ENCODE measurements at places on chromosomes 1 and 21. TPM values are rescaled to one million over a fixed set of nuclear protein-coding genes. Genes with fewer than 3 reads are reported as not detected.
A peak's percentile ranks its signal among the peaks of the same experiment; 100 is the strongest.

DNA sequence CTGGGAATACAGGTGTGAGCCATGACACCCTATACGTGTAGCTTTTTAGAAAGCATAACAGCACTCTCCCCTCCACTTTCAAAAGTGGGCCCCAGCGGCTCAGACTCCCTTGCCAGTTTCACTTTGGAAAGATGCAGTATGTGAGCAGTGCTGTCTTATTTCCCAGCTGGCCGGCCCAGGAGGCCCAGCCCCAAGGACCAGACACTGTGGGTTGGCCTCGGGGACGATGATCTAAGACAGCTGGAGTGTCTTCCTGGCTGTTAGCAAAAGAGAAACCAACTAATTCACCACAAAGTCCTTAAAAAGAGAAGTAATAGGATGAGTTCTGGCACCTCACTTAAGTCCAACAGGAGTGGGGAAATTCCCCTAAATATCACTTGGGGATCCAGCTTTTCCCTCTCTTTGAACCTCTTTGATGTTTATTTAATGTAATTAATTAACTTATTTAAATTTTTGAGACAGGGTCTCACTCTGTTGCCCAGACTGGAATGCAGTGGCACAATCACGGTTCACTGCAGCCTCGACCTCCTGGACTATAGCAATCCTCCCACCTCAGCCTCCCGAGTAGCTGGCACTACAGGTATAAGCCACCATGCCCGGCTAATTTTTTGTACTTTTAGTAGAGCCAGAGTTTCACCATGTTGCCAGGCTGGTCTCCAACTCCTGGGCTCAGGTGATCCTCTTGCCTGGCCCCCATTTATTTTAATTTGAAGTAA is 17.6 kb upstream of the CLIC4 start:
- H3K4me3 ChIP-seq, result no peak overlapping the region
- H3K36me3 ChIP-seq, result no peaks in the 10 kb centered on the region
- peaks cover 11% of the 10 kb centered on the region for H3K4me1 ChIP-seq
- no peaks in the 10 kb centered on the region for H3K27me3 ChIP-seq
- H3K27ac ChIP-seq, result no peak overlapping the region

DNA sequence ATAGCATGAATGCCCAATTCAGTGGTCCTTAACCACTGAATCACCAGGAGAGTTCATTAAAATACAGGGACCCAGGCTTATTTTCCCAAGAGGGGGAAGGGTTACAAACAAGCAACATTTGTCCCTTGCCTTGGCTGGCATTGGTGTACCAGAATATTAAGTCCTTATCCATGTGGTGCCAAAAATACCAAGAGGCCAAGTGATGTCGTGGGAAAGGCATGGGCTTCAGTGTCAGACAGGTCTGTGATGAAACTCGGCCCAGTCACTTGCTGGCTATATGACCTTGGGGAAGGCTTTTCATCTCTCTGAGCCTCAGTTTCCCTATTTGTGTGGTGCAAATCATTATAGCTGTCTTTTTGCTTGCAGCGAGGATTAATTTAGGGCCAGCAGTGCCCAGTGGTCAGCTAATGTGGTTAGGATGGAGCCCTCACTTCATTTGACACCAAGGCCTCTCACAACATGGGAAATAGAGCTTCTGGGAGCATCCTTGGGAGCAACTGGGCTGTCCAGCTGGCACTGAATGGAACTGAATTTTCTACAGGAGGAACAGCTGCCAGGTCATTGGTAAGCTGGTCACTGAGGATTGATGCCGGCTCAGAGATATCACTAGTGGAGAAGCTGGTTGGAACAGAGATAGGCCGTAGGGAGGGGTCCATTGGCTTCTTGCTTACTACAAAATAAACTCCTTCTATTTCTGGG is 77.2 kb upstream of the PPP2R5A start:
- H3K27me3 ChIP-seq, result no peaks in the 10 kb centered on the region
- no peak overlapping the region for H3K4me3 ChIP-seq
- DNase-seq, result no peak
- H3K4me1 ChIP-seq, result peaks cover 7% of the 10 kb centered on the region

DNA sequence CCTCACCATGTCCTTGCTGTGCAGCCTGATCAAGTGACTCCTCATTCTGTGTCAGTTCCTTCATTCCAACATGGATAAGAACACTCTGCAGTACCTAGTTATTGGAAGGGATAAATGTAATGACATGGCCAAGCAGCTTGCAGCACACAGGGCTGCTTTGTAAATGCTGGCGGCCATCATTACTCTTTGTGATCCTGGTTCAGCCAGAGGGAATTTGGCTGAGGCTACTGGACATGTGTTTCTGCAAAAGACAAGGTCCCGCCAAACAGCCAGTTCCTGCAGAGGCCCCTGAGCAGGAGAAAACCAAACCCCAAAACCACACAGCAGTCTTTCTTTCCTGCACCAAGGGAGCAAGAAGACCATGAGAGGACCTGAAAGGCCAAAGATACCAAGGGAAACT is 495.8 kb downstream of the AJAP1 start:
- H3K4me1 ChIP-seq, result no peaks in the 10 kb centered on the region
- no peak overlapping the region for H3K4me3 ChIP-seq
- H3K27ac ChIP-seq, result no peak overlapping the region
- H3K36me3 ChIP-seq, result no peaks in the 10 kb centered on the region
- H3K27me3 ChIP-seq, result no peaks in the 10 kb centered on the region
- no peak for DNase-seq

GRCh38 chr1:163730411-163730821 is 408.7 kb downstream of the NUF2 start:
- DNase-seq, result no peak
- H3K27ac ChIP-seq, result no peak overlapping the region
- H3K4me3 ChIP-seq, result no peak overlapping the region
- peaks cover 13% of the 10 kb centered on the region for H3K27me3 ChIP-seq
- H3K36me3 ChIP-seq, result no peaks in the 10 kb centered on the region
- no peaks in the 10 kb centered on the region for H3K4me1 ChIP-seq

GRCh38 chr1:6985549-6986276 is 200.5 kb downstream of the CAMTA1 start:
- H3K4me3 ChIP-seq, result no peak overlapping the region
- H3K27ac ChIP-seq, result no peak overlapping the region

DNA sequence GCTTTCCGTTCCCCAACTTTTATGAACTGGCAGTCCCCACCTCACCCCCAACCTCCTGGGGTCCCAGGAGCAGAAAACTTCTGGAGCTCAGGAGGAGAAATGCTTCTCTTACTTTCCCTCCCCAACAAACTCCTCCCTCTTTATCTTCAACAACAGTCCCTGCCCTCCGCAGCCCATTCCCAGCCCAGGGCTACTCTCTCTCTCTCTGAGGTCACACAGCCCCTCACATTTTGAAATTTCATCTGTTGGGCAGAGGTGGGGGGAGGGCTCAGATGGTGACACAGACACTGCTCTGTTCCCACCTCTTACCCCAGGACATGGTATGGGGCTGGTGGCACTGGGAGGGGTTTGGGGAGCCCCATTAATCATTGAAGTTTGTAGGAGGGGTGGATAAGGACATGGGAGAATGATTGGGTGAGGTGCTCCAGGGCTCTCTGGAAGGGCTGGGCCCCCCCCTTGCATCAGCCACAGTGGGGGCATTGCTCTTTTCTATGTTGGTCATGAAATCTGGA is 6.0 kb downstream of the PIK3CD start:
- no peak for DNase-seq
- H3K4me3 ChIP-seq, result no peak overlapping the region
- no peaks in the 10 kb centered on the region for H3K36me3 ChIP-seq
- no peak overlapping the region for H3K27ac ChIP-seq
- H3K27me3 ChIP-seq, result peaks cover 19% of the 10 kb centered on the region

DNA sequence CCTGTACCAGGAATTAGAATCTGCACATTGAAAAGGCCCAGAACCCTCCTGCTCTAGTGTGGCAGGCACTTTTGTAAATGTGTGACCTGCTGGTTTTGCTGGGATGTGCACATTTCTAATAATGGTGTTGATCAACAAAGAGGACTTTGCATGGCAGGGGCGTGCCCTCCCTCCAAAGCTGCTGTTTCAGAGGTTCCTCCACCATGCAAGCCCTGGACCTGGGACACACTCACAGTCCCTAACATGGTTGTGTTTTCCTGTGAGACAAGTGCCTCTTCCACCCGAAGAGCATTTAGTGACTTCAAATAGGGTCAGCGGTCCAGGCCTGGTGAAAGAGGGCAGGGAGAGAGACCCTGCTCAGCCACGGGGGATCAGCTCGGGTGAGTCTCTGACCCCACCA is 28.1 kb downstream of the TENT5C start:
- no peaks in the 10 kb centered on the region for H3K27me3 ChIP-seq
- H3K4me1 ChIP-seq, result peaks cover 5% of the 10 kb centered on the region
- no peaks in the 10 kb centered on the region for H3K36me3 ChIP-seq
- H3K4me3 ChIP-seq, result no peak overlapping the region
- DNase-seq, result no peak

- H3K4me3 ChIP-seq, result no peak overlapping the region
- no peaks in the 10 kb centered on the region for H3K36me3 ChIP-seq
- H3K27ac ChIP-seq, result no peak overlapping the region
- DNase-seq, result no peak
- H3K4me1 ChIP-seq, result peaks cover 8% of the 10 kb centered on the region
Observed at GRCh38 chr1:21292984-21293536, 2.8 kb upstream of the ECE1 start.

GRCh38 chr1:162316187-162316586 is 60.5 kb downstream of the SPATA46 start:
- no peak for DNase-seq
- no peaks in the 10 kb centered on the region for H3K27me3 ChIP-seq
- no peaks in the 10 kb centered on the region for H3K36me3 ChIP-seq
- H3K4me3 ChIP-seq, result no peak overlapping the region
- H3K27ac ChIP-seq, result no peak overlapping the region

DNA sequence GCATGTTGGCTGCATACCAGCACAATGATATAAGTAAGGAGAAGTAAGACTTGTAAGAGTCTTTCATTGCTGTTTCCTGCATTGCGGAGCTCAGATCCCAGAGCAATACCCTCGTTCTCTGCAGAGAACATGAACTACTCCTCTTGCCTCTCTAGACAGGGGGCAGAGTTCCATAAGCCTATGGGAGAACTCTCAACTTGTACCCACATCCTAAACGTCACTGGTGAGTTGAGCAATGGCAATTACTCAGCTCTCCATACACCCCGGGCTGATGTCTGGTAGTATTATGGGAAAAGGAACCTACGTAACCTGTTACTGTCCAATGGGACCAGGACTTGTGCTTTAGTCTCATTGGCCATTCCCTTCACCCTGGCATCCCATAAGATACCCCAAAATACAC is 27.3 kb upstream of the ZNF496 start:
- H3K27ac ChIP-seq, result no peak overlapping the region
- H3K4me1 ChIP-seq, result peaks cover 19% of the 10 kb centered on the region
- H3K36me3 ChIP-seq, result no peaks in the 10 kb centered on the region

- no peak overlapping the region for H3K4me3 ChIP-seq
- H3K27me3 ChIP-seq, result no peaks in the 10 kb centered on the region
- H3K27ac ChIP-seq, result no peak overlapping the region
- H3K4me1 ChIP-seq, result no peaks in the 10 kb centered on the region
- DNase-seq, result no peak
- H3K36me3 ChIP-seq, result peaks cover 67% of the 10 kb centered on the region
Observed at GRCh38 chr1:26882696-26883463, 7.2 kb downstream of the GPN2 start.

- H3K27me3 ChIP-seq, result no peaks in the 10 kb centered on the region
- no peak for DNase-seq
- no peak overlapping the region for H3K27ac ChIP-seq
- no peak overlapping the region for H3K4me3 ChIP-seq
- no peaks in the 10 kb centered on the region for H3K36me3 ChIP-seq
Observed at GRCh38 chr1:73593804-73594203, 604.2 kb downstream of the LRRIQ3 start.

GRCh38 chr1:210428696-210429095 is 100.0 kb downstream of the HHAT start:
- H3K27me3 ChIP-seq, result no peaks in the 10 kb centered on the region
- no peak overlapping the region for H3K4me3 ChIP-seq
- no peak for DNase-seq
- H3K27ac ChIP-seq, result no peak overlapping the region
- no peaks in the 10 kb centered on the region for H3K36me3 ChIP-seq

DNA sequence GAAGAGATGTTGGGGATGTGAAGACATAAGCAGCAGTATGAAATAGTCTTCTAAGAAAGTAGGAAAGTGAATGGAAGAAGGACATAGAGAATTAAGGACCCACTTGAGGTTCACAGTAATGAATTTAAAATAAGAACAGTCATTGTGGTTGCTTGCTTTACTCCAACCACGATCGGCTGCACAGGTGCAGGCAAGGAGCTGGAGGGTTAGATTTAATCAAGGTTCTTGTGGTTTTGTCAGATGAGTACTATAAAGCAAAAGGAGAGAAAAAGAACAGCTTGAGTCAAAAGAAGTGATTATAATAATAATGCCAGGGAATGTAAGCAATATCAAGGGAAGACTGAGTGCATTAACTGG is 46.1 kb upstream of the RBM34 start:
- H3K4me3 ChIP-seq, result no peak overlapping the region
- no peak for DNase-seq

- H3K4me1 ChIP-seq, result no peaks in the 10 kb centered on the region
- H3K4me3 ChIP-seq, result no peak overlapping the region
- DNase-seq, result no peak
- H3K27me3 ChIP-seq, result no peaks in the 10 kb centered on the region
Observed at GRCh38 chr1:51504806-51505525, 14.1 kb downstream of the EPS15 start.

DNA sequence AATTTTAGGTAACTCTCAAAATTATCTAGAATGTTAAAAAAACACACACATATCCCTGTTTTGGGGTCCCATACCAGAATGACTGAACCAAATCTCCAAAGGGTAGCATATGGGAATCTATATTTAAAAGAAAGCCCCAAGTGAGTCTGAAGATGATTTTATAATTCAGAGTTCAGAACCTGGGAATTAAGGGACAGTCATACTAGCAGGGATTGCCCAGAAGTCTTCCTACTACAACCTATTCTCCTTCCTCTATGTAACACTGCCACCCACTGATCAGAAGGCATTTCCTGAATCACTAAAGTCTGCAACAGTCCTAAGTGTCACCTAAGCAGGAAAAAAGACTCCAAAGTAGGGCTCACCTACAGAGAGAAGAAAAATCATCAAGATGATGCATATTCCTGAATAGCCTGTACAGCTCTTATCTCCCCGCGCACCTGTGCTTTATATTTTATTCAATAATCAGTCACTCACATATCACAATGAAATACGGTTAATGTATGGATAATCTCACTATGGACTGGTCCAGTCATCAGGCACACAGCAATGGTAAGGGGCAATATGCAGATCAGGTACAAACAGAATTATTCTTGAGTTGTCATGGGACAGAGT is 4.9 kb downstream of the RGS1 start:
- no peak overlapping the region for H3K27ac ChIP-seq
- DNase-seq, result peak; percentile 54
- no peak overlapping the region for H3K4me3 ChIP-seq

The ZNF281 gene
- 61.1 TPM for total RNA-seq

The MROH9 gene
- not detected for total RNA-seq

The SPAG17 gene
- total RNA-seq, result 3.2 TPM

The RIIAD1 gene
- not detected for total RNA-seq

The CD84 gene
- not detected for total RNA-seq

The ARHGEF16 gene
- 47.7 TPM for total RNA-seq

The S100A5 gene
- total RNA-seq, result not detected

The RASAL2 gene
- 22.1 TPM for total RNA-seq

The RBM11 gene
- 26.6 TPM for total RNA-seq

All from endodermal cell (in vitro differentiated cells).